ENCODE measurements at places on chromosomes 2 and 18.

DNA sequence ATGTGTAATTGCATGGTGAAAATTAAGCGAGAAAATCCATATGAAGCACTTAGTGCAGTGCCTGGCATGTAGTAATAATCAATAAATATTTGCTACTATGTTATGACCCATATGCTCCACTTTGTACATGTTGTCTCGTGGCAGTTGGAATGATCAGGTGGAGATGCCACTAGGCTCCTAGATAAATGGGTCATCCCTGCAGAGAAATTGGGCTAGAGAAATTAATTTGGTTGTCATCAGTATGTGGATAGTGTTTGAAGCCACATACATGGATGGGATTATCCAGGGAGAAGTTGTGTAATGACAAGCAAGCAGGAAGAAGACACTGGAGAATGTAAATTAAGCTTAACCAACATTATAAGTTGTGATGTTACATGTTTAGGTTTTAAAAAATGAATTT is 33.0 kb downstream of the ACYP2 start:
- no peak for DNase-seq

GRCh38 chr18:66497351-66497750 is 106.5 kb downstream of the CDH19 start:
- DNase-seq, result no peak

DNA sequence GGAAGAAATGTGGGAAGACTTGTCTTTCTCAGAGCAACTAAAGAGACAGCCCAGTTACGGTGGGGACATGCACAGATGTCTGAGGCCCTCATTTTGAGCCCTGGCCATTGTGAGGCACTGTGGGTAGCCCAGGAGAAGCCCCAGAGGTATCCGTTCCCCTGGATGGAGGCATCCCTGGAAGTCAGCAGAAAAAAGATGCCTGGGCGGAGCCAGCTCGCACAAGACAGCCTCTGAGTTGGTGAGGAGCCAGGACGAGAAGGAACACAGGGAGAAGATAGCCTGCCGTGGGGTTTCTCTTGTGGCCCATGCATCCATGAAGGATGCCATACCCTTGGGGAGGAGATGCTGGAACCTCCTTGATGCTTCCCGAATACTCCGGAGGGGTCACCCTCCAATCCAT is 56.9 kb upstream of the SEMA4C start:
- DNase-seq, result no peak

DNA sequence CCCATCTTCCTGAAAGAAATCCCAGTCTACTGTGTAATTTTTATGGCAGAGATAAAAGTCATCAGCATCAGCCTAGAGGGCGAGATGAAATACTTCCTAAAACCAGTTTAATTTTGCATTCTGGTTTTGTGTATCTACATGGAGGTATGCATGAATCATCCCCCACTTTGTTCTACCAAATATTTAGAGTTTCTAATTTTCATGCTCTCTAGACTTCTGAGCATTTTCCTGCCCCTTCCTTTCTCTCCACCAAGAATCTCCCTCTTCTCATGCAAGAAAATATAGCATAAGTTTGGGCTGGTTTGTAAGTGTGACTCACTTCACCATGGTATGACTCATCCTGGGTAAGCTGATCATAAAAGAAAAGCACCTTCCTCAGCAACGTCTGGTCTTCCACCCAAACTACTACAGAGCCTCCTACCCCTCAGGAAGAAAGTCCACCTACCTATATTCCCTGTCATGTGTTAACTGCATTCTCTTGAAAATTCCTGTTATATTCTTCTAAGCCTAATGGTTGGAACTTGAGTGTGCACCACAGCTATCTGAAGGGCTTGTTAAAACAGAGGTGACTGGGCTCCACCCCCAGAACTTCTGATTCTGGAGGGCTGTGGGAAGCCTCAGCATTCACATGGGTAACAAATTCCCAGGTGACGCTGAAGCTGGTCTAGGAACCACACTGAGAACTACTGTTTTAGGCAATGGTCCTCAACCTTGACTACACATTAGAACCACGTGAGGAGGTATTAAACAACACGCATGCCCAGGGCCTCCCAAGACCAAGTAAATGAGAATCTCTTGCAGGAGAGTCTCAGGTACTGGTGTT is 37.4 kb upstream of the RAPGEF4 start:
- DNase-seq, result no peak
